ENCODE measurements at places on chromosomes 13 and 19.

DNA sequence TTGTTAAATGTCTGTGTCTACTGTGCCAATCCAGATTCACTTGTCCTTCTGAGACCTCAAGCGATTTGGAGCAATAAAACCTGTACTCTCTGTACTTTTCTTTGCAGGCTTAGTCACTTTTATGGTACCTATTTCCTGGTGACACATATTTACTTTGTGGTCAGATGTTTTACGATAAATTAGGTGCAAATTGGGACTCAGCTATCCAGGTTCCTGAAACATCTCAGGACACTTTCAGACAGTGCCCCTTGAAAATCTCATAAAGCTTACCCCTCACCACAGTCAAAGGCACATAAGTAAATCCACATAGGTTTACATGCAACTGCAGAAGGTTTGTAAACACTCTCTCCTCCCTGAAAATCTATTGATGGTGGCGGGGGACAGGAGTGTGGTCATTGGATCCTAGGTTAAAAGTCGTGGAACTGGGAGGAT, 438.8 kb downstream of the EFNB2 start:
- no peak for DNase-seq

DNA sequence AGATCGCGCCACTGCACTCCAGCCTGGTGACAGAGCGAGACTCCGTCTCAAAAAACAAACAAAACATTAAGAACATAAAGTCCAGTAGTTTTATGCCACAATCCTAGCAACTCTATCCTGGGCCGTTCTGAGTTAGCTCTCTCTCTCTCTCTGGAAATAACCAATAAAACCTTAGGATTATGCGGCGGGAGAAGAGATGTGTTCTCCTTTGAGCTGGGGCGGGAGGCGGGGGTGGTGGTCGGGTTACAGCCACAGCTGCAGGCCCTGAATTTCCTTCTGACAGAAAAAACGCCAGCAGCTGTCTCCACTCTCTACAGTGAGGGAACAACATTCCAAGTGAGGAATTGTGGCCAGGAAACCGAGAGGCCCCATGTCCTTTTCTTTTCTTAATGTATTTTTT, 9.1 kb upstream of the PNMA8A start:
- no peak for DNase-seq

DNA sequence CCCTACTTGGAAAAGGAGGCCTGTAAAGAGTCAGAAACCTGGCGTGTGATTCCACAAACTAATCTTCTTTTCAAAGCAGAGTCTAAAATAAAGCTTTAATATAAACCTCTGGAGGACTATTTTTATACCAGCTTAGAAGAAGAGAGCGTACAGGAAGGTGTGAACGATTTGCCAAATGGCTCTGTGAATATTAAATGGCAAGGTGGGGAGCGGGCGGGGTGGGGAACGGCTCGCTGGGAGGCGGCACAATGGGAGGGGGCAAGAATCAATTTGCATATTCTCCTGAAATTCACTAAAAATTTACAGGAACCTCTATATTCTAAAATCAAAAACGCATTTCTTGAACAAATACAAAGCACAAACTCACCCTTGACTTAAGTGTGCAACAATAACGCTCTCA, 982 bp downstream of the ZNF780B start:
- DNase-seq = no peak

DNA sequence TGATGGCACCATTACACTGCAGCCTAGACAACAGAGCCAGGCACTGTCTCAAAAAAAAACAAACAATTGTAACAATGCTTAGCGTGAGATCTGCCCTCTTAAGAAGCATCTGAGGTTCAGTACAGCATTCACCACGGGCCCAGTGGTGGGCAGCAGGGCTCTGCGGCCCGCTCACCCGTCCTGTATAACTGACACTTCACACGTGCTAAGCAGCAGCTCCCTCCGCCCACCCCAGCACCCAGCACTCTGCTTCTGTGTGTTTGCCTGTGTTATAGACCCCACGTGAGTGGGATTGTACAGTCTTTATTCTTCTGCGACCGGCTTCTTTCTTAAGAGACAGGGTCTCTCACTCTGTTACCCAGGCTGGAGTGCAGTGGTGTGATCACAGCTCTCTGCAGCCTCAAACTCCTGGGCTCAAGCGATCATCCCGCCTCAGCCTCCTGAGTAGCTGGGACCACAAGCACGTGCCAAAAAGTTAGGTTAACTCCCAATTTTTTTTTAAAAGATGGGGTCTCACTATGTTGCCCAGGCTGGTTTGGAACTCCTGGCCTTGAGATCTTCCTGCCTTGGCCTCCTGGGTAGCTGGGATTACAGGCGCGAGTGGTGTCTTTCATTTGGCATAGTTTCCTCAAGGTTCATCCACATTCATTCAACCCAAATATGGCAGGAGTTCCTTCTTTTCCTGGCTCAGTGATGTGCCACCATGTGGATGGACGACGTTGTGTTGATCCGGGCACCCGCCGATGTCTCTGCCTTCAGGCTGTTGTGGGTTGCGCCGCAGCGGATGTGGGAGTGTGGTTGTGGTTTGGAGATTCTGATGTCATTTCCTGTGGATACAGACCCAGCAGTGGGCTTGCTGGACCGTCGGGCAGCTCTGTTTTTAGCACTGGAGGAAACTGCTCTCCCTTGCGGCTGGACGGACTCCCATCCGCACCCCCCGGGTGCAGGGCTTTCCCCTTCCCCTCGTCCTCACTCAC, 170.0 kb downstream of the KDM4B start:
- DNase-seq = peak; percentile 89

DNA sequence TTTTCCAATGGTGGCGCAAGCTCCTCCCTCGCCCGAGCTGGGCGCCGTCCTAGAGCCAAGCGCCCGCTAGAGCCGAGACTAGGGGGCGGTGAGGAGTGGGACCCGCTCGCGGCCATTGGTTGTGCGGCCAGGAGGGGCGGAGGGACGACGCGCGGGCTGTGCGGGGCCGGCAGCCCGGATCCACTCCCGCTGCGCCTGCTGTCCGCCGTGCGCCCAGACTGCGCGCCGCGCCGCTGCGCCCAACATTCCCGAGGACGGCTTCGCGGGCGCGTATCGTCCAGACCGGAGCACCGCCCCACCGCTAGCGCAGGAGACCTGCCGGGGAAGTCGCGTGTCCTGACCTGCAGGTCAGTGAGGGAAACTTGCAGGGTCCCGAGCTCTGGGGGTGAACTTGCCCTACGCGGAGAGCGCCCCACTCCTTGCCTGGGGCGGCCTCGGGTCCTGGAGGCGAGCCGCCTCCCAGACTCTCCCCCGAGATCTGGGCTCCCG, at the start of gene SERTM1:
Gene SERTM1 (plus strand): TSS at position 183 of the 489 bp plus-strand sequence. CDS start 21,059 bp downstream, outside the sequence.
- no peak for DNase-seq

DNA sequence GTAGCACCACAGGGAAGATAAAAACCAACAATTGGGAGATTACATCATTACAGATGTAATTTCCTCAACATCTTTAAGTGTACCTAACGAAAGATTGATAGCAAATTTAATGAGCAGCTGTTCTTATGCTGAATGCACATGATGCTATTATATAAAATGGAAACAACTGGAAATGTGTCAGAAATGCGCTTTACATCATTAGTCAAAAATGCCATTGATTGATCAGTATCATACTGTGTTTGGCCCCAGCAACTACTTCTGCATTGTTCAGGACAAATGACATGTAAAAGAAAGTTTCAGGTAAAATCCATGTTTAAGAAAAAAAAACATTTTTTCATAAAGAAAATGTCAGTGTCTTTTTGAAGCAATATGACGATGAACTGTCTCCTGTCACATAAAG, 625.5 kb upstream of the MIR17HG start:
- no peak for DNase-seq

- no peak for DNase-seq
Observed at GRCh38 chr19:595326-596262, 5.9 kb downstream of the HCN2 start.

DNA sequence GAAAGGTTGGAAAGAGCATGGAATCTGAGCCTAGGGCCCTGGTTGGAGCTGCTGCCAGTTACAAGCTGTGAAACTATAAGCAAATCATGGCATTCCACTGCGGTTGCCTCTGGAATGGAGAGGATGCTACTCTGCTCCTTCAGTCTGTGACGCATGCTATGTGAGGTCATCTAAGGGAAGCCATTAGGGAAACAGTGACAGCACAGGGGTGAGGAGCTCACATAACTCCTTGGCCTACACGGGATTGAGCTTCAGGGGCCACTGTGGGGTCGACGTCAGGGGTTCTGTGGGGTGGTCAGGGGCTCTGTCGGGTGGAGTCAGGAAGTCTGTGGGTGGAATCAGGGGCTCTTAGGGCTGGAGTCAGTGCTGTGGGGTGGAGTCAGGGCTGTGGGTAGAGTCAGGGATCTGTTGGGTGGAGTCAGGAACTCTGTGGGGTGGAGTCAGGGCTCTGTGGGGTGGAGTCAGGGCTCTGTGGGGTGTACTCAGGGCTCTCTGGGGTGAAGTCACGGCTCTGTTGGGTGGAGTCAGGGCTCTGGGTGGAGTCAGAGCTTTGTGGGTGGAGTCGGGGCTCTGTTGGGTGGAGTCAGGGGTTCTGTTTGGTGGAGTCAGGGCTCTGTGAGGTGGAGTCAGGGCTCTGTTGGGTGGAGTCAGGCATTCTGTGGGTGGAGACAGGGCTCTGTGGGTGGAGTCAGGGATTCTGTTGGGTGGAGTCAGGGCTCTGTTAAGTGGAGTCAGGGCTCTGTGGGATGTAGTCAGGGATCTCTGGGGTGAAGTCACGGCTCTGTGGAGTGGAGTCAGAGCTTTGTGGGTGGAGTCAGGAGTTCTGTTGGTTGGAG, 35.8 kb upstream of the MEDAG start:
- DNase-seq = peak; percentile 26

GRCh38 chr19:49150106-49150943, 4.9 kb downstream of the HRC start:
- peak; percentile 58 for DNase-seq

- DNase-seq = no peak
Observed at GRCh38 chr19:13507053-13507611, 853 bp upstream of the CACNA1A start.

- no peak for DNase-seq
Observed at GRCh38 chr13:41720839-41721561, 239.9 kb downstream of the VWA8 start.

GRCh38 chr13:97274829-97275649, 52.9 kb downstream of the MBNL2 start:
- DNase-seq = no peak

DNA sequence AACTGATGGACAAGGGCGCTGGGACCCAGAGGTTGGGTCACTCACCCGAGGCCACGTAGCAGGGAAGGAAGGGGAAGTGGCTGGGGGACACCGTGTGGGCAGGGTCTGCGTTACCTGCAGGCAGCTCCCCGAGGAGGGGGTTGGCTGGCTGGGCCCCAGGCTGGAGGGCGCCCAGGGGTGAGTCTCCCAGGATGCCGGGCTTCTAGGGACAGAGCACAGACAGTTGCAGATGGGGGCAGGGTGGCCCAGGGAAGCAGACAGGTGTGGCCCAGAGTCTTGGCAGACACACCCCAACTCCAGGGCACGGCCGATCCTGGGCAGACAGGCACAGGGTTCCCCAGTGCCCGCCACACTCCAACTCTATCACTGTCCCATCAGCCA, 5.6 kb upstream of the FDX2 start:
- no peak for DNase-seq

DNA sequence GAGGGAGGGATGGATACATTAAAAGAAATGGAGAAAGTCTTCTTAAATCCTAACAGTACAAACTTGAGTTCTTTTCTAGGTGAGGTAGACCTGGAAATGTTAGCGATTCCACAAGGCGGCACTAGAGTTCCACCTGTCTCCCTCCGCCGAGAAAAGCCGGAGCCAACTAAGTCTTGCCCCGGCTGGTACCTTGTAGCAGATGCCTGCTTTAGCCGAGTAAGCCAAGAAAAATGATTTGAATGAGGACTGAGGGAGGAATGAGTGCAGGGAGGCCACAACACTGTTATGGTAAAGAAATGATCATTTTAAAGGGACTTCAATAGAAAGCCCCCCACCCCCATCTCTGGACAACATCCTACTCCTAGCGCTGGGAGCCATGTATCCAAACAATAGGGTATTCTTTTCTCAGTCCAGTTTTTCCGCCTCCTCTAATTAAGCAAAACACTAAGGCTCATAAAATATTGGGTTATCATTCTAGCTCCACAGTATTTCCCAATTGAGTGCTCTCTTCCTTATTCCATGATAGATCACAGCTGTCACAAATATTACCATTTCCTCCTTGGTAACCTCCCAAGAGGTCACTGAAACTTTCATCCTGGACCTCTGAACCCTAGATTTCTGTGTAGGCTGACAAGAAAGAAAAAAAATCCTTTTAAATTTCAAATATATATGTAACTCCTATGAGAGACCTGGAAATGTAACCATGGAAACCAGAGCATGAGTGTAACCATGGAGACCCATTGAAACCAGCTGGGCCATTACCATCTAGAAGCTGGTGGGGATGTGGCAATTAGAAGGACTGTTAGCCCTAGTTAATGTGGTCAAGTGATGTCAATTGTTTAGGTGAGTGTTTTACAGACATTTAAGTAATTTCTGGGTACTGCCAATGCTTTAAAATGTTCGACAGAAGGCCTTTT, 58.3 kb downstream of the GPALPP1 start:
- peak; percentile 79 for DNase-seq

DNA sequence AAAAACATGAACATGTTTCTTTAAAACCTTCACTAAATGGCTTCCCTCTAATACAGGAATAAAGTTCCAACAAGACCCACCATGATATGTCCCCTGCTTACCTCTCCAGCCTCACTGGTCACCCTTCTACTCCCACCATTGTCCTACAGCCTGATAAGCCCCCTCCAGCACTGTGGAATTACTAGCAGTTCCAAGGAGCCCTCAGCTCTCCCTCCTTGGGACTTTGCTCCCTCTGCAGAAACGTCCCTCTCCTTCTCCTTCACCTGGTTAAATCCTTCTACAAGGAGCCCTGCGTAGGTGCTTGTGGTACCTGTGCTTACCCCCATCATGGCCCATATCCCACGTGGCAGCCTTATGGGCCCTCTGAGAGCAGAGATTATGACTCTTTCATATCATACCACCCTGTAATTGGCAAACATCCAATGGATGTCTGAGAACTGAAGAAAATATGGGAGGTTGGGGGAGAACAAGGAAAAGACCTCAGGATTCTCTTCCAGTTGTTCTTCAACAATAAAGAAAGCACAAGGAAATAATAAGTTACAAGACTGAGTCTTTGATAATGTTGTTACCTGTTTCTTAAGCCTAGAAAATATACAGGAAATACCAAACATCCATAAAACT, 26.1 kb upstream of the DOCK9 start:
- DNase-seq = no peak

DNA sequence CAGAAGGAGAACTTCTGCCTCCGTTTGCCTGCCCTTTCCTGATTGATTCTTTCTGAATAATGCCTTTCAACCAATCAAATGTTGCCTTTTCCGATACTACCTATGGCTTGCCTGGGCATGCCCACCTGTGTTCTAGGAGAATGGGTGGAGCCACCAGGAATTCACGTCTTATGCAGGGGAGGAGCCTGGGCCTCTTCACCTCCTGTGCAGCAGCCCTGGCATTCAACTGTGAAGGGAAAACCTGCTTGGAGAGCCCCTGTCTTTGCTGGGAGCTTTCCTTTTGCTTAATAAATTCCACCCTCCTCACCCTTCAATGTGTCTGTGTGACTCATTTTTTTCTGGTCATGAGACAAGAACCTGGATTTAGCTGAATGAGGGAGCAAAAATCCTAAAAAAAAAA, 730.7 kb downstream of the UQCRFS1 start:
- no peak for DNase-seq
